ENCODE measurements at places on chromosomes 4 and X.

- no peak for DNase-seq
Observed at GRCh38 chrX:107599450-107599861, 28.9 kb upstream of the PRPS1 start.

DNA sequence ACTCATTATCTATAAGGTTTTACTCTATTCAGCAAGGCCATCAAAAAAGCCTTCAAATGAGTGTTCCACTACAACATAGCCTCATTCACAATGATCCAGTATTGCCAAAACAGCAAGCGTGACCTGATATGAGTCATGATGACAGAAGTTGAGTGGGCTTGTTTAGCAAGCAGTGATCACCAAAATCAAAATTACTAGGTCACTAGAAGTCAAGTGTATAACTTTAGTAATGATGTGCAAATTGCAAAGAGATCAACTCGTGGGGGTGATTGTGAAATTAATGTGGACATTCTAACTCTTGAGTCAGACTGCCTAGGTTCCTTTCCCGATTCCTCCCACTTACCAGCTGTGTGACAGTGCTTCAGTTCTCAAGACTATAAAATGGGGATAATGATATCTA, 124.5 kb downstream of the CHM start:
- DNase-seq = no peak

- no peak for DNase-seq
Observed at GRCh38 chr4:29970626-29971025, 749.5 kb upstream of the PCDH7 start.

GRCh38 chrX:3807906-3808305, 94.5 kb upstream of the PRKX start:
- no peak for DNase-seq

Measured in SJSA1 (cell line).